ENCODE measurements at places on chromosomes 3 and 15.
A peak's percentile ranks its signal among the peaks of the same experiment; 100 is the strongest.

- DNase-seq, result no peak
Observed at GRCh38 chr3:15116032-15116669, 17.2 kb upstream of the RBSN start.

DNA sequence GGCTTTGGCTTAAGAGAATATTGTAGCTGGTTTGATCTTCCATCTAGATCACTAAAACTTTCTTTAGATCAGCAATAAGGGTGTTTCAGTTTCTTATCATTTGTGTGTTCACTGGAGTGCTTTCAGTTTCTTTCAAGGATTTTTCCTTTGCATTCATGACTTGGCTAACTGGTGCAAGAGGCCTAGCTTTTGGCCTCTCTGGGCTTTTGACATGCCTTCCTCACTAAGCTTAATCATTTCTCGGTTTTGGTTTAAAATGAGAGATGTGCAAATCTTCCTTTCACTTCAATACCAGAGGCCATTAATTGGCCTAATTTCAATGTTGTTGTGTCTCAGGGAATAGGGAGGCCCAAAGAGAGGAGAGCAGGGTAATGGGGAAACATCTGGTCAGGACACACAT, 30.3 kb upstream of the CCNB2 start:
- no peak for DNase-seq

GRCh38 chr15:69215314-69216035, 55.0 kb downstream of the GLCE start:
- DNase-seq, result no peak

GRCh38 chr3:19487386-19487785, 339.1 kb downstream of the KCNH8 start:
- DNase-seq, result no peak

DNA sequence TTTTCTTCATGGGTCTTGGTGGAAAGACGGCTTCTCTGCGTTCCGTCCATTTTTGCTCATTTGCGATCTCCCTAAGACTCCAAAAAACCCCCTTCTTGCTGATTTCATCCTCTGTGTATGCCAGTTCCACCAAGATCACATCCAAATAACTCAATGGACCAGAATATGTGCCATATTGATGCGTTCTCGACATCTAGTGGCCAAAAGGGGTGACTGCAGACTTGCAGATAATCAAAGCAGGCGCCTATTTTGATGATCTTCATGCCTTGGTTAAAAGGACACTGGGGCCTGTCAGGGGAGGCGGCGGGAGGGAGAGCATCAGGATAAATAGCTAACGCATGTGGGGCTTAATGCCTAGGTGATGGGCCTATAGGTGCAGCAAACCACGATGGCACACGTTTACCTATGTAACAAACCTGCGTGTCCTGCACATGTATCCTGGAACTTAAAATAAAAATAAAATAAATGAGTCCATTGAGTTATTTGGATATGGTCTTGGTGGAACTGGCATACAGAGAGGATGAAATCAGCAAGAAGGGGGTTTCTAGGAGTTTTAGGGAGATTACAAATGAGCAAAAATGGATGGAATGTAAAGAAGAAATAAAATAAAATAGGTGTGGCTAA, 104.2 kb upstream of the RAD18 start:
- peak; percentile 79 for DNase-seq

DNA sequence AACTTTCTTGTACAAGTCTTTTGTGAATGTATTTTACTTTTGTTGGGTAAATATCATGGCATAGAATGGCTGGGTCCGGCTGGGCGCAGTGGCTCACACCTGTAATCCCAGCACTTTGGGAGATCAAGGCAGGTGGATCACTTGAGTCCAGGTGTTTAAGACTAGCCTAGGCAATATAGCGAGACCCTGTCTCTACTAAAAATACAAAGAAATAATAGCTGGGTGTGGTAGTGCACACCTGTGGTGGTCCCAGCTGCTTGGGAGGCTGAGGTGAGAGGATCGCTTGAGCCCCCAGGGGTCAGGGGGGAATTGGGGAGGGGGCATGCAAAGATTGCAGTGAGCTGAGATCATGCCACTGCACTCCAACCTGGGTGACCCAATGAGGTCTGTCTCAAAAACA, 52.9 kb downstream of the ANP32A start:
- no peak for DNase-seq

DNA sequence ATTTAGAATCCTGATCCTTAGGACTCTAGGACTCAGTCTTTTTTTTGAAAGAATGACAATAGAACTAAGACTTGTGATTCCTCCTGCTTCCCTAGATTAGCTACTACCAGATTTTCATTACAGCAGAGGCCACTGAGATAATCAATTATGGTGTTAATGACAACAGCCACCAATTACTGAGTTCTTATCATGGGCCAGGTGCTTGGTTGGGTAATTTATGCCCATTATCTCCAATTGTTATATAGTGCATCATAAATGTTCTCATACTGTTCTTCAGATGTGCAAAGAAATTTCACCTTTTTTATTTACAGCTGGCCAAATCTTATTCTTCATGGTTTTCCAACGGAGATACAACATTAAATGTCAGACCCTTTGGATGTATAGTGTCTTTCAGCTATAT, 162.9 kb upstream of the CMC1 start:
- no peak for DNase-seq

DNA sequence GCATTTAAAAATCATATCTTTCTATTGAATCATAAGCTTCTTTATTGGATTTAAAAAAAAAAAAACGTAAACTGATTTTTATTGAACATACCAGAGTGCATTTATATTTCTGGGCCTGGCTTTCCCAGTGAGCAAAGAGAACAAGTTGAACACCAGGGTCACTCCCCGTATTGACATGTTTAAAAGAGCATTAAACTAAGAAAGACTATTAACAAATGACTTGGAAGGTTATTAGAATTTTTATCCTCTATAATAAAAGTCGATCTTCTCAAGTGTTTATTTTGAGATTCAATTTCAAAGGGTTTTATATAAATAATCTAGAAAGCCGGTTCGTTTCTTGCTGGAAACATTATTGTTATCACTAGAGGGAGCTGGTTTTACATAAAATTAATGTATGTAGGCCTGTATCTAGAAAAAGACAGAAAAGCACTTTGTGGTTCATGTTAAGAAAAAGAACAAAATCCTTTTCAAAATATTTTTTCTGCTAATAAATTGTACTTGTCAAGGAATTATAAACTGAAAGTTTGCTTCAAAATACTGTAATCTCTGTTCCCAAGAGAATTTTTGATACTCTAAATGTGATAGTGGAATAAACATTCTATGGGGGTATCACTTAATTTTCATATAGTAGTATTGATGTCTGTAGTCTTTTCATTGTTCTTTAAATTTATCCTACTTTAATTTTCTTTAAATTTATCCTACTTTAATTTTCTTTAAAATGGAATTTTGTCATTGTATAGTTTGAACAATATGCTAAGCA, 321.8 kb upstream of the MME start:
- peak; percentile 82 for DNase-seq

DNA sequence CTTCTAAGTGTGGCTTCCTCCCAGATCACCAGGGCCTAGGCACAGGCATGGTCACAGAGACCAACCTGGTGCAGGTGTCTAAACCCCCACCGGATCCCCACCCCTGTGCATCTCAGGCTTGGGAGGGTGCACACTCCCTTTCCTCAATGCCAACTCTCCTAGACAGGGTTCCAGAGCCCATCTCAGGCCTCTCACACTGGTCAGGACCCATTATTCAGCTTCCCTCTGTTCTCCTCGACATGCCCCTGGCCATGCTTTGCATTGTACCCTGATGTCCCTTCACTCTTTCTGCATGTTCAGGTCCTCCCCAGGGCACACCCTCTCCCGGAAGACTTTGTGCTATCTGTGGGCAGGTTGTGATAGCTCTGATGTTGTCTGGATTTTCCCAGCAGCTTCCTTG, 23.5 kb downstream of the FGD5 start:
- DNase-seq, result no peak

DNA sequence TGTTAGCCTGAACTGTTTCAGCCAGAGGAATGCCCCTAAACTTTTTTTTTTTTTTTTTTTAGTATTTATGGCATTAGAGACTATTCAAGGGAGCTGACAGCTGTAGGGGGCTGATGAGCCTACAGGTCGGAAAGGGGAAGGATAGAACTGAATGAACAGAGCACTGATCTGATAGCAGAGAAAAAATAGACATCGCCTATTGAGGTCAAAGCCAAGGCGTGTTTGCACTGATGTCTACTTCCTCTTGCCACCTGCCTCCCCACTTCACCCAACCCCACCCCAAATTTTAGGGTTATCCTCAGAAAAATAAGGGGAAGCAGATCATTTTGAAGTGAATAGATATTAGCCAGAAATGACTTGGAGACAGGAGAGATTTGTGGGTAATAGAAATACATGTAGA, 3.0 kb upstream of the ZMAT3 start:
- DNase-seq, result no peak

GRCh38 chr15:45715528-45715927, 80.7 kb downstream of the SQOR start:
- peak; percentile 47 for DNase-seq

- DNase-seq, result peak; percentile 36
Observed at GRCh38 chr3:84108442-84108971, 850.3 kb upstream of the CADM2 start.

DNA sequence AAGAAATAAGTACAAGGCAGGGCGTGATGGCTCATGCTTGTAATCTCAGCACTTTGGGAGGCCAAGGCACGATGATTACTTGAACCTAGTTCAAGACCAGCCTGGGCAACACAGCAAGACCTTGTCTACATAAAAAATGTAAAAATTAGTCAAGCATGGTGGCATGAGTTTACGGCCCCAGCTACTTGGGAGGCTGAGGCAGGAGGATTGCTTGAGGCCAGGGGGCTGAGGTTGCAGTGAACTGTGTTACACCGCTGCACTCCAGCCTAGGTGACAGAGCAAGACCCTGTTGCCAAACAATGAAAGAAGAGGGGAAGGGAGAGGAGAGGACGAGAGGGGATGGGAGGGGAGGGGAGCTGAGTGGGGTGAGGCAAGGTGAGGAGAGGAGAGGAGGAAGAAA, 152.7 kb upstream of the PRICKLE2 start:
- DNase-seq, result no peak

- DNase-seq, result peak; percentile 71
Observed at GRCh38 chr15:60396958-60397771, 621 bp downstream of the ANXA2 start.

GRCh38 chr15:76368122-76368621, 31.6 kb downstream of the ISL2 start:
- DNase-seq, result no peak

DNA sequence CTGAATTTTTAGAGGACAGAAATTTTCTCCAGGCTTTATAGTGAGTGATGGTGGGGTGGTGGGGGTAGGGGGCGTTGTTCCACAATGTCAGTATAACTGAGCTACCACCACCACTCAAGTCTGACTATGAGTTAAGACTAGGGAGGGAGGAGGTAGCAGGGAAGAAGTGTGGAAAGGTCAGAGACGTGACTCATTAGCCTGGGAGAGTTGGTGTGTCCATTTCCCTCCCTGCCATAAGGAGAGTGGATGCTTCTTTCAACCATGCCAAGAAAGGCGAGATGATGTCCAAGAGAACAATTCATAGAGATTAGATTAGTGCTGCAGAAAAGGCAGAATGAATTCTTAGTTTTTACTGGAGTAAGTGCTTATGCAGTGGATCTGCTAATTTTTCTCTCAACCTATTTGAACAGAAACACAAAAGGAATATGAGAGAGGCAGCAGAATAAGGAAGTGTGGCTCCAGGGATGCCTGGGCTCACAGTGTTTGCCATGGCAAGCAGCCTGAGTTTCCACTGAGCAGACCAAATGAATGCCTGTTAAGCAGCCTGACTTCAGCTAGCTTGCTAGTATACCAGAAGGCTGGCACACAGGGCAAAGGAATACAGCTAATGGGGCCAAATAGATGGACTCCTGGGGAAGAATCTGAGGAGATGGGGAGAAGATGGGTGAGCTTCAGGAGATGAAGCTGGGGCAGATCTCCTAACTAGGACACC, 708.9 kb downstream of the NTRK3 start:
- DNase-seq, result peak; percentile 83

DNA sequence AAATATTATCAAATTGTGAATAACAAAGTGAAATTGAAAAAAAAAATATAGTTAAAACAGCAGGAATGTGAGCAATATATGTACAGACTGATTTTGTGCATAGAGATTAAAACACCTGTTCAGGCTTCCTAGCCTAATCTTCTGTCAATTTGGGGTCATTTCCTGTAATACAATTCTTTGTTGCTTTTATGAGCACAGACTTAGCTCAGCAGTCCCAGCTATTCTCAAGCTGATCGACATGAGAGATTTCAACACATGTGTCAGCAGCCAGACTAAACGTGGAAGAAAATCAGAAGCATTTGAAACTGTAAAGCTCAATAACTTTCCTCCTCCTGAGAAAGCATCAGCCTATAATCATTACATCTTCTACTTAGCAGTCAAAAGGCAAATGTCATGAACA, 1.6 kb upstream of the FHIT start:
- DNase-seq, result no peak

- no peak for DNase-seq
Observed at GRCh38 chr15:75696854-75697259, 15.8 kb downstream of the CSPG4 start.

- no peak for DNase-seq
Observed at GRCh38 chr3:131550562-131551465, 48.0 kb upstream of the MRPL3 start.

GRCh38 chr3:71006810-71007785, 576.4 kb downstream of the FOXP1 start:
- DNase-seq, result peak; percentile 49

- DNase-seq, result no peak
Observed at GRCh38 chr3:76456322-76456721, 583.6 kb upstream of the ROBO2 start.

DNA sequence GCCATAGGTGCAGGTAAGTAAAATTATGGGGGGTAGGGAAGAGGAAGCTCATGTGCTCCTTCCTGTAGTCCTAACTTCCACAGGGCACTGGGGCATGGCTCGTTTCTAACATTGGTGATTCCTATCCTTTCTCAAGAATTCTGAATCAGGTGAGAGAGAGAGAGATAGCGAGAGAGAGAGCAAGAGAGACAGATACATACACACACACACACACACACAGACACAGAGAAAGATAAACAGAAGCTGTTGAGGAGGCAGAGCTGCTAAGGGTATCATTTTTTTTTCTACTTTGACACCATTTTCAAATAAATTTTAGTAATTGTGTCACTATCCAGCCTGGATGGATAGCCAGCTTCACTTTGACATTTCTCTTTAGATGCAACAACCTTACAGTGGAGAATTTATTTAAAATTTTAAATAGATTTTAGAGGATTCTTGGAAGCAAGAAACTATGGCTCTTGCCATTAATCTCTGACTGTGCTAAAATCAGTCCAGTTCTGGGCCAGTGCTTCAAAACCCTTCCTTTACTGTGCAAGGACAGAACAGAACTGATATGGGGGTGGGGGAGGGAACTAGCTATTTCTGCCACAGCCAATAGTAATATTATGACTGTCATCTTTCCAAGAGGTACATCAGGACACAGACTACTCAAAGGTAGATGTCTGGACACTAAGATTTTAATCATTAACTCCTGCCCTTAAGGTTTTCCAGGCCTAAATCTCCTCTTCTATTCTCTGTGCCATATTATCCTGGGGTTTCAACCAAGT, 14.6 kb upstream of the RAMAC start:
- DNase-seq, result no peak

- DNase-seq, result peak; percentile 71
Observed at GRCh38 chr3:125051715-125052581, 3.8 kb downstream of the HEG1 start.

GRCh38 chr3:140695361-140696061, 17.6 kb downstream of the TRIM42 start:
- no peak for DNase-seq

GRCh38 chr3:46925585-46925934, 48.0 kb downstream of the PTH1R start:
- no peak for DNase-seq

- DNase-seq, result no peak
Observed at GRCh38 chr15:66169023-66169422, 84.5 kb downstream of the MEGF11 start.

GRCh38 chr3:124792341-124793040, 62.2 kb downstream of the UMPS start:
- no peak for DNase-seq

Measured in fibroblast of lung (primary cell).